NCI-H524 treated with DMSO at 0.1 percent for 48 hours (cell line): ENCODE measurements at places on chromosomes 13 and 19.
A peak's percentile ranks its signal among the peaks of the same experiment; 100 is the strongest.

DNA sequence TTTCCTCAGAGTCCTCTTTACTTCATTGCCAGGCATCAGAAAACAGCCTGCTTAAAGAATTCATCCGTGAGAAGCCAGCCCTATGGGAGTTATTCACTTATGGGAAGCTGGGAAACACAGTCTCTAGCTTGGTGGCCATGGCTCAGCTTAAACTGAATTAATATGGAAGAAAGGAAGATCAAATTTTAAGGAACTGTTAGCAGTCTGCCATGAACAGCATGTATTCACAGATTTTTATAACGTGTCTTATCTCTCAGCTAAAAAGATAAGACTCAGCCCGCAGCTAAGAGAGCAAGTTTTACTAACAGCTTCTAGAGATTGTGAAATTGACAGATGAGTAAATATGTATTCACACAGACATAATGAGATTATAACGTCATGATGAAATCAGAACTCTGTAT, 253.7 kb upstream of the RXFP2 start:
- DNase-seq, result no peak

DNA sequence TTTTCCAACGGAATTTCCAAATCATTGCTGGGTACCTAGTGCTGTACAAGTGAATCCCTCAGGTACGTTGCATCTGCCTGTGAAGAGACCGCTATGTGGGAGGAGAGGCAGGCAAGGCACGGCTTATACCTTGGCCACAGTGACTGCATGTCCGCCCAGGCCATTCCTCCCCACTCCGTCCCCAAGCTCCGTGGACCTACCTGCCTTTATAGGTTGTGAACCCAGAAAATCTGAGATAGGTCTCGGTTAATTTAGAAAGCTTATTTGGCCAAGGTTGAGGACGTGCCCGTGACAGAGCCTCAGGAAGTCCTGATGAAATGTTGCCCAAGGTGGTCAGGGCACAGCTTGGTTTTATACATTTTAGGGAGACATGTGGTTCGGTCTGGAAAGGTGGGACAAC, 218.5 kb upstream of the TSHZ3 start:
- no peak for DNase-seq

GRCh38 chr13:33487575-33488243, 202.2 kb upstream of the STARD13 start:
- DNase-seq, result peak; percentile 0

GRCh38 chr19:11444059-11444458, 8.6 kb downstream of the PRKCSH start:
- no peak for DNase-seq

DNA sequence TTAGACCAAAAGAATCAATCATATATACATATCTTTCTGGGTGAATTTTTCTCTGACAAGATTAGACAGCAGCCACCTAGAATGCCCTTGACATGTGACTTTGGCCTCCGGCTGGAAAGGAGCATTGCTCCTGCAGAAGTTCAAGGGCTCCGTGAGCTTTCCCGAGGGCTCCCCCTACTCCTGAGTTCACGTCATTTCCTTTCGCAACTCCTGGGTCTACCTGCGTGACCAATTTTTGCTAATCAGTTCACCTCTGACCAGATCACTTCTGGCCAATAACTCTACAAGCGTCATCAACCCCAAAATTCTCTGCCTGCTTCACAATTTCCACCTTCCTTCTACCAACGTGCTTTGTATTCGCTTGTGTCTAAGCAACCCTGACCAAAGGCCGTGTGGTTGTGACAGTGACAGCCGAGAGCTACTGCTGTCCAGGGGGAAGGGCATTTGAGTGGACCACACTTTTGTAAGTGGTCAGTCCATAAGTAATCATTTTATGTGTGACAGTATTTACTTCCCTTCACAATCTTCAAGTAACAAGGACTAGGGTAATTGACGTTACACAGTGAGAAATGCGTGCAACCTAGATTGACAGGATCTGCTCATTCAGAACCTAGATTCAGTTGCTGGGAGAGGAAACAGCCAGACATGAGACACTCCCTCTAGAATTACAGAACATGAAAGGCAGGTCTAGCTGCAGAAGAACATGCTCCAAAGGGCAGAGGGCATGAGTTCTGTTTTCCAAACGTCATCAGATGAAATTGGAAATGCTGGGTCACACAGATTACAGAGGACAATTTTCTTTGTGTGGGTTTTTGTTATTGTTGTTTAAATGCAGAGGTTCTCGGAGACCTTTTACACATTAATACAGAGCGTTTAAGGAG, 145.9 kb upstream of the SPACA7 start:
- DNase-seq, result no peak

DNA sequence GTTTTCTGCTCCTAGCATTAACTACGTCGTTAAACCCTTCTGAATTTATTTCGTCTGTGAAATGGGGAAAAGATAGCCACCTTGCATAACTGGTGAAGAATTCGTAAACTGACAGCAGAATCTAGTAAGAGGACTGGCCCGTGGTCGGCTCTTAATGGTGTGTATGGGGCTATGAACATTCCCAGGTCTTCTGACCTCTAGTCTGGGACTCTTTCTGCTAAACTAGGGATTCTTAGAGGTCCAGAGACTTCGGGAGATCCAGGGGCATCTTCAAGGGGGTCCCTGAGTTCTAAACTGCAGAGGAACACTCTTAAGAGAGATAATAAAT, 231.1 kb upstream of the SERP2 start:
- no peak for DNase-seq

DNA sequence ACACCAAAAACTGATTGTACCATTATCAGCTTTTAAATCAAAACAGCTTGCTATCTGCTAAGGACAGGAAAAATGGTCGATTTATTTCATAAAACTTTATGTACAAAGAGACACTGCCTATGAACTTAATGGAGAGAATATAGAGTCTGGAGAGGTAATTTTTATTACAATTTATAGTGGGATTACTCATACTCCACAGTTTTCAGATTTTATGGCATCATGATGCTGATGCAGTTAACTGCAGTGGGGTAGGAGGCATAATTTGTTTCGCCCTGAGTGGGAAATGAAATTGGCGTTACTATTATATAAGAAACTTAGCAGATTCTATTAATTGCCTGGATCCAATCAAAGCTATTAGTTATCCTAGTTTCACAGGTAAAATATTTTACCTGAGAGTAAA, 301.4 kb downstream of the KLF12 start:
- DNase-seq, result no peak

GRCh38 chr19:6014551-6015135, 36.7 kb upstream of the RANBP3 start:
- peak; percentile 47 for DNase-seq

- DNase-seq, result no peak
These were observed 542.0 kb downstream of the DIAPH3 start for GRCh38 chr13:59621773-59622172.

- no peak for DNase-seq
These were observed 2.4 kb downstream of the TCF3 start for GRCh38 chr19:1649706-1650649.

DNA sequence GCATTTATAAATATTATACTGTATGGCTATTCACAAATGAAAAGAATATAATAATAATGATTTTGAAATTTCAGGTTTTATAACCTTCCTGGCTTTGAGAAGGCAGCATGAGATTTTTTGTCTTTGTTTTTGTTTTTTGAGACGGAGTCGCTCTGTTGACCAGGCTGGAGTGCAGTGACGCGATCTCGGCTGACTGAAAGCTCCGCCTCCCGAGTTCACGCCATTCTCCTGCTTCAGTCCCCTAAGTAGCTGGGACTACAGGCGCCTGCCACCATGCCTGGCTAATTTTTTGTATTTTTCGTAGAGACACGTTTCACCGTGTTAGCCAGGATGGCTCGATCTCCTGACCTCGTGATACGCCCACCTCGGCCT, 64.1 kb downstream of the ZNF429 start:
- no peak for DNase-seq

DNA sequence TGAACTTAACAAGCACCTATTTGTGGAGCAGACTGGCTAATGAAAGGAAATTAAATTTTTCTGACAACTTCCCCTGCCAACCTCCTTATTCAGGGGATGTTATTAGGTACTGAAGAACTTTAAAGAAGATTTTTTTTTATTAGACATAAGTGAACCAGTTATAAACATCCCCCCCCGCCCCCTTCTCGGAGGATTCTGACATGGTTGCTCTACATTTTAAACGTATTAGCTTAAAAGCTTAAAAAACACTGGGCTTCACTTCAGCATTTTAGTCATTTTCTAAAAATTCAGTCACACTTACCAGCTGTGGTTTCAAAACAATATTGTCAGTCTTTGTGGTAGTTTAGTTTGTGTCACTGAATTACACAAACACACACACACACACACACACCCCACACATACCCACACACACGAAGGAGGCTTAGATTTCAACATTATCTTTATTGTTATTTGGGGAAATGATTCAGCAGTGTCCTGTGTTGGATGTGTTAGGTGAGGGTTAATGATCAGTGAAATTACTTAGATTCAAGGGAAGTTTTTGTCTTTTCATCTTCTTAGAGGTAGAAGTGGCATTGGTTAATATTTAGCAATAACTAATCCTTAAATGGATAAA, 145.7 kb downstream of the PCCA start:
- no peak for DNase-seq

- DNase-seq, result no peak
These were observed 5.7 kb downstream of the ERCC2 start for GRCh38 chr19:45364696-45365095.

DNA sequence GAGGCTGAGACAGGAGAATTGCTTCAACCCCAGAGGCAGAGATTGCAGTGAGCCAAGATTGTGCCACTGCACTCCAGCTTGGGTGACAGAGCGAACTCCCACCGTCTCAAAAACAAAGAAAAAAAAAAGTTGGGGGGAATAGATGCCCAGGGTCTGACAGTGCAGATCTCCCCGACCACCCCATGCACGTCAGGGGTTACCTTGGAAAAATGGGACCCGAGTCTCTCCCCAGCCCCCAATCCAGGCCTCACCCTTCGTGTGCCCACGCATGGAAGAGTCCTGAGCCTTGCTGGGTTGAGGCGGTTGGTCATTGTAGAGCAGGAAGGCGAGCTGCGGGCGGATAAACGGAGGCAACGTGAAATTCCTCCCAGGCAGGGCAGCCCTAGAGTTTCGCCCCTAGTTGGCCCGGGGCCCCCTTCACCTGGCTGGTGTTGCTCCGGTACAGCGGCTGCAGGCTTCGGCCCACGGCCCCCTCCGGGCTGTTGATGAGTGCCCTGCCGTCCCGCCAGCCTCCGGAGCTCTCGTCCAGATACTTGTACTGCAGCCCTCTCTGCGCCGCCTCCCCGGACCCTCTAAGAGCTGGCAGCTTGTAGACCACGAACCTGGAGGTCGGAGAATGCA, 588 bp downstream of the DNASE2 start:
- DNase-seq, result no peak

DNA sequence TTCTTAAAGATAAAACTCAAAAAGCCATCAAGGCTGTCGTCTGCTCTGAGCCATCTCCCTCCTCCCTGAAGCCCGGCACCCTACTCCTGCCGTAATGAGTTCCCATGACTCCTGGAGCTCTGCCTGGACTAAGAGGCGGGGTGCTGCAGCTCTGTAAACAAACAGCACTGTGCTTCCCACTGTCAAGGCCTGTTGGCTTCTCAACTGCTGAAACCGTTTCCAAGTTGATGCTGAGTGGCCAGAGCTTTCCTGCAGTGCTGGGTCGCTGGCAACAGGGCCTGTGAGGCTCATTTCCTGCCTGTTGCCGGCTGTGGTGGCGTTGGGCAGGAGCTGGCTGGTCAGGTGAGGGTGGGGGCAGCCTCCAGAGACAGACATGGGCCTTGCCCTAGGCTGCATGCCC, 26.7 kb upstream of the ISYNA1 start:
- DNase-seq, result no peak

DNA sequence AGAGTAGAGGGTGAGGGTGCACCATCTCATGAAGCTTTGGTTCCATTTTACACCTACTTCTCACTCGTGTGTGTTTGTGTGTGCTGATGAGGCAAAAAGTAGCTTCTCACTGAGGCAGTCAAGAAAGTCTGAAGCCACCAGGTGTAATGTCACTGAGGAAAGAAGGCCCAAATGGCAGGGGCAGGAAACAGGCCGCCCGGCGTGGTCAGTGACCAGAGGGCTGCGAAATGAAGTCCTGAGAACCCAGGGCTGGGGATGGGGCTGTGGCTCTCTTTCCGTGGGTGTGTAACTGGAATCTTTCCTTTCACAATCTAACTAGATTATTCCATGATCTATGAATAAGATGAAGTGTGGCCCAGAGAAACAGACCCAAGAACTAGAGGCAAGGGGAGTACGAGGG, 25.5 kb upstream of the TFDP1 start:
- DNase-seq, result no peak

DNA sequence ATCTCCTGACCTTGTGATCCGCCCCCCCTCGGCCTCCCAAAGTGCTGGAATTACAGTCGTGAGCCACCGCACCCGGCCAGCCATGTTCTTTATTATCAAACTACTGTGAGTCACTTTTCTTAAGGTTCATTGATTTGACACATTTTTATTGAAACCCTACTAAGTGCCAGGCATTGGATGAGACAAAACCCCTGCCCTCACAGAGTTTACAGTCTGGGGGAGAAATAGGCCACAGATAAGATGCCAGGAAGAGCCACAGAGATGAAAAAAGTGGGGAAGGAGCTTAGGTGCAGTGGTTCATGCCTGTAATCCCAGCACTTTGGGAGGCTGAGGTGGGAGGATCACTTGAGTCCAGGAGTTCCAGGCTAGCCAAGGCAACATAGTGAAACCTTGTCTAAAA, 14.5 kb upstream of the MAP2K2 start:
- no peak for DNase-seq

- no peak for DNase-seq
These were observed 889 bp downstream of the GTF2F2 start for GRCh38 chr13:45120967-45121831.

- DNase-seq, result no peak
These were observed 39.3 kb downstream of the CEACAM1 start for GRCh38 chr19:42488783-42489521.

DNA sequence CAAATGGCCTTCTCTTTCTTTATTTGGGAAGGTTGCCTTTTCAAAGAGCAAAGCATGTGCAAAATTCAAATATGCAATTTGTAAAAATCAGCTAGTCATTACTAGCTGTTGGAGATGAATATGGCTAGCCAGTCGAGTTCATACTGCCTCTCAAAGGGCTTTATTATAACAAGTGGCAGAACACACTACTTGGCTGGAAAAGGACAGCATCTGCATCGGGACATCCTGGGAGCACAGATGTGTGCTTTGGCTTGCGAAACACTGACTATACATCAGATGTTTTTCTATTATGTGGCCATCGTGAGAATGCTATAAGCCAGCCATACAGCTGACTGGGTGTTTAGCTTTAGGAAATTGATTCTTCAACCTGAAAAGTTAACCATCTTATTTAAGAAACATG, 424.2 kb downstream of the KCTD12 start:
- no peak for DNase-seq

GRCh38 chr19:55487924-55488687, at the start of gene SSC5D:
Gene SSC5D (plus strand): TSS chr19:55488436. CDS start chr19:55488590, 154 bp downstream.
- DNase-seq, result no peak

DNA sequence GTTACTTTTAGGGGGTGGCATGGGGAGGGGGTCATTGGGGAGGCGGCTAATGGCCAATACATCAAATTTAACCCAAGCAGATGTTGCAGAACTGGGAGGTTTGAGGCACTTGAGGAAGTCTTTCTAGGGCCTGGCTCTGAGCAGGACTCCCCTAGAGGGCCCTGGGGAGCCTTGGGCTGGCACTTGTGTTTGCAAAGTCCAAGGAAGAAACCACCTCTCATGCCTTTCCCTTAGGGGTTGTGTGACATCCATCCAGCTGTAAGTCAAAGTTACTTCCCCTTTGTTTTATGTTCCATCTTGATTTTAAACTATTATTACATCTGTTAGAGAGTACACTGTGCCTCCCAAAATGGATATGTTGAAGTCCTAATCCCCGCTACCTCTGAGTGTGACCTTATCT, 159.9 kb downstream of the KATNAL1 start:
- no peak for DNase-seq

- DNase-seq, result no peak
These were observed 471.4 kb downstream of the LIG4 start for GRCh38 chr13:107743983-107744382.

- no peak for DNase-seq
These were observed 78.8 kb downstream of the MAP4K1 start for GRCh38 chr19:38538793-38539528.
